ENCODE measurements at places on chromosomes 1 and 21. TPM values are rescaled to one million over a fixed set of nuclear protein-coding genes. Genes with fewer than 3 reads are reported as not detected.

The HSD3B1 gene
- not detected for total RNA-seq

The ADORA1 gene
- not detected for total RNA-seq

The CD247 gene
- not detected for total RNA-seq

The ZNF695 gene
- total RNA-seq, result 1.5 TPM

The HORMAD1 gene
- total RNA-seq, result 0.11 TPM

The UBE4B gene
- total RNA-seq, result 17.7 TPM

The ZNF683 gene
- not detected for total RNA-seq

The ELAPOR1 gene
- under 0.01 TPM for total RNA-seq

The LRRC71 gene
- total RNA-seq, result 0.11 TPM

The NBPF6 gene
- not detected for total RNA-seq

The SPATA6 gene
- total RNA-seq, result 2.1 TPM

The AMIGO1 gene
- total RNA-seq, result 1.7 TPM

The TMEM200B gene
- total RNA-seq, result 0.26 TPM

The RSPO1 gene
- total RNA-seq, result not detected

The COPA gene
- total RNA-seq, result 230 TPM

The CYYR1 gene
- 6.9 TPM for total RNA-seq

The RNF223 gene
- total RNA-seq, result not detected

The RGL1 gene
- total RNA-seq, result 39.5 TPM

The CD48 gene
- not detected for total RNA-seq

The PKN2 gene
- 26.7 TPM for total RNA-seq

The FOXD3 gene
- total RNA-seq, result not detected

The OSCP1 gene
- 5.0 TPM for total RNA-seq

The FAAH gene
- total RNA-seq, result 1.1 TPM

The NBPF10 gene
- 0.22 TPM for total RNA-seq

The REG4 gene
- total RNA-seq, result not detected

The RUNX3 gene
- not detected for total RNA-seq

The NDUFS5 gene
- total RNA-seq, result 427 TPM

The TNFSF4 gene
- 1.4 TPM for total RNA-seq

The ARHGAP30 gene
- total RNA-seq, result not detected

The GNAT2 gene
- total RNA-seq, result 0.17 TPM

The TEX38 gene
- total RNA-seq, result not detected

The LCE3D gene
- total RNA-seq, result not detected

The CD52 gene
- total RNA-seq, result not detected
